ENCODE measurements at places on chromosomes 6 and 20.

DNA sequence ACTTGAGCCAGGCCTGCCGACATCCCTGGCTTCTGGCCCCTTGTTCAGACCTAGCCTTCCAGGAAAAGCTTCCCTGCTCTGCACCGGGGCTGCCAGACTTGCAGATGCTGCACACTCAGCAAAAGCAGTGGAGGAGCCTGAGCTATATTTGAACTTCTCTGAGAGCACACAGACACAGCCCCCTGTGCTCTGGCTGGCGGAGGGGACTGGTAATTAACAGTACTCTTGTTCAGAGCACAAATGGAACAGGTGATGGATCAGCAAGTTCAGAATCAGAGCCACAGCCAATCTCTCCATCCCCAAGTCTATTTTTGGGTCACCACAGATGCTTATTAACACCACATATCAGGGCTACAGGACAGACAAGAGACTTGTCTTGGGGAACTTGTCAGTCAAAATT is 27.6 kb upstream of the RIMS4 start:
- no peak for DNase-seq

DNA sequence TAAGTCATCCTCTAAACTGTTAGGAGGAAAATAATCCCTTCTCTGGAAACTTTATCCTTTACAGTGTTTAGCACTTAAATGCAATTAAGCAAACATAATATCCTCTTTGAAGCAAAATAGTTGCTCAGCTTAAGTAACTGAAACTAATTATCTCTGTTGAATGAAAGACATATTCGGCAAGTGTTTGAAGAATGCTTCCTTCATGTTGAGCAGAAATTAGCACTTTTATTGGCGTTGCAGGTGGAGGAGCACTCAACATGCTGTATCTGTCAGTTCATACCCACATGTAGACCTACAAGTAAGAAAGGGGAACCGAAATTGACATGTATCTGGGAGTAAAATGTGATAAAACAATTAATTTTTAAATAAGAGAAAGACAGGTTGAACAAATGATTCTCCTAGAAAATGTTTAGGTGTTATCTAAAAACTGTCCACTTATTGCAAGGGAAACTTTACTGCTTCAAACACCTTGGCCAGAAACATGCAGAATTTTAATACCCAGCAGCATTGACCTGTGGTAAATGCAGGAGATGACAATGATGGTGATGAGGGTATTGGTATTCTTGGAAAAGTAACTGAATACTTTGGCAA is 987.0 kb upstream of the MAP3K7 start:
- no peak for DNase-seq

DNA sequence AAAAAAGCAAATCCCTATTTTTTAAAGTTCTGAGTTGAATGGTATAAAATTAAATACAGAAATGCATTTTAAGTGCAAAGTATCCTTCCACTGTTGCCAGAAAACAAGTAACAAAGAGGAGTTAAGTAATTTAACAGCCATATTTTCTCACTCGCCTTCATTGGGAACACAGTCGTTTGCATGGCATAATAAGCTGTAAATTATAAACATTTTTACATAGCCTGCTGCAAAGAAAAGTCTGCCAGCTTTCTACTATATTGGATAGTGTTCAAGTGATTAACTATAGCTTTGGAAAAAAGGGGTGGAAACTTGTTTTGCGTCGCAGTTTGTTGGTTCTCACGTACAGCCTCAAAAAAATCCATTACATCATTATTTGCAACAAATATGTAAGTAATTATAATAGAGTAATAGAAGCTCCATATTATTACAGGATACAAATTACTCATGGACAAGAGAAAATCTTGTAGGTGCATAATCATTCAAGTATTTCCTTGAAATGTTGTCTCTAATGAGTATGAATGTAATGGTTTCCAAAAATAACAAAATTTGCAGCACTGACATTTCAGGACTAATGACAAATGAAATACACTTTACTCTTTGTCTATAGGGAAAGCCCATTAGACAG is 139.3 kb downstream of the PDSS2 start:
- DNase-seq, result no peak

DNA sequence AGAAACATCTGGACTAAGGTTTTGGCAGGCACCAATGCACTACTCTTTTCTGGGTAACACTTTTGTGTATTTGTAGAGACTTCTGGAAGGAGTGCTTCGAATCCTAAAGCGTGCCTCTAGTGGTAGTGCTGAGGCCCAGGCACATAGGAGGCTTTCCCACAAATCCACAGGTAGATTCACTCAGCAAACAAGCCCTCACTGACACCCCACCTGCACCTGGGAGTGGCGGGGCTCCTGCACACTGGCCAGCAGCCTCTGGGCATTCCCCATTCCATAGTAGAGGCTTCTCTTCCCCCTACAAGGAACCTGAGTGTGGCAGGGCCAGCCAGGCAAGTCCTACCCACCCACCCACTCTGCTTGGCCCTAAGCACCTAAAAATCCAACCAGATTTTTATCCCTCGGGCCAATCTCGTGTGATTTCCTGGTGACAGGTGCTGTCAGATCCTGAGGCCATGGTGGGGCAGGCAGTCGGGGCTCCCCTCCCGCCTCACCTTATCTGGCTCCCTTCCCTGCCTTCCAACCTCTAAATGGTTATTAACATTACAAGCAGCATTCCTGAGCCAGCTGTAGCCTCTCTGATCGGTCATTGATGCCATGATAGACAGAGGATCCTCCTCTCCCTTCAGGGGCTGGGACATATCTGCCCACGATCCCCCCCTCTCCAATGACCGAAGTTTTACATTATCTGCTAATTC is 82.4 kb downstream of the SLC2A10 start:
- no peak for DNase-seq

DNA sequence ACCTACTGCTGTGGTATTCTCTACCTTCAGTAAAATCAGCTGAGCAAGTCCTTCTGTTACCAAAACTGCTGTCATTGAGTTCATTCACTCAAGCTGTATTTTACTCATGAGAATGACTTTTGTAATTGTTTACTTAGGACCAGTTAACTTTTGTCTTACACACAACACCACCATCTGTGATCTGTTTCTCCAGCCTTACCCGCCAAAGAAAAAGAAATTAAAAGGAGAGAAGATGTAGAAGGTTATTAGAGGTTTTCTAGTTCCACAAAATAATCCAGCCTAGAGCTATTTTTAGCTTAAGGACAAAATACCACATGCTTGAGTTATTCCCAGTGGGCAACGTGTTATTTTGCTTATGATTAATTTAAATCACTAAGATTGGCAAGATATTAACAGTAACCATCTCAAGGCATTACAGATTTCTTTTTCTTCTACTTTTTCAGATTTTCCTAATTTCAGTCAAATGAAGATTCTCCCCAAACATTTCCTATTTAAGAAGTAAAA is 38.2 kb downstream of the FAM8A1 start:
- no peak for DNase-seq

GRCh38 chr20:15030826-15031225 is 693.4 kb upstream of the FLRT3 start:
- DNase-seq, result no peak

DNA sequence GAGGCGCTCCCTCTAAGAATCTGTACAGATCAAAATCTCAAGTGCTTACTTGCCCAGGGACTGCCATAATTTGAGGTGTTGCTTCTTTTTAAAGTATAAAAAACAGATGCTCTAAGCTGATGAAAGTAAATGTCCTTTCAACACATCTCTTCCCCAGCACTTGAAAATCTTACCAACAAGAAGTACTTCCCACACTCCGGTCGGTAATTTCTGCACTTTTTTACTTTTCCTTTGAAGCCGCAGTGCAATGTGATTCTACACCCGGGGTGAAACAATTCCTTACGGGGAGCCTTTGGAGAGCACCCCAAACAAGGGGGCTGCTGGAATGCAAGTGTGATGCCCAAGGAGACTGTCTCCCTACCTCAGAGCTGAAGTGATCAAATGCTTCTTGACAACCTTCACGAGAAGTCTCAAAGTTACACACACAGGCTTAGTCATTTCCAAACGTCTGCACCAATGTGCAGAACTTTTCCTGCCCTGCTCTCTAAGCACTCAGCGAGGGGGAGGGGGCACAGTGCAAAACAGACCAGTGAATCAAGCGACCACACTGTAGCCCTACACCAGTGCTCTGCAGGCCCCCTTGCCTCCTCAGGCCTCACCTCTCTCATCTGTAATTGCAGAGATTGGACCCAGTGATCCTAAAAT is 56.7 kb downstream of the ATXN1 start:
- no peak for DNase-seq

- DNase-seq, result no peak
Observed at GRCh38 chr6:38460186-38460585, 179.5 kb downstream of the BTBD9 start.

- no peak for DNase-seq
Observed at GRCh38 chr6:147201885-147202515, 2.2 kb upstream of the STXBP5 start.

- no peak for DNase-seq
Observed at GRCh38 chr6:106981926-106982325, 7.4 kb upstream of the CD24 start.

DNA sequence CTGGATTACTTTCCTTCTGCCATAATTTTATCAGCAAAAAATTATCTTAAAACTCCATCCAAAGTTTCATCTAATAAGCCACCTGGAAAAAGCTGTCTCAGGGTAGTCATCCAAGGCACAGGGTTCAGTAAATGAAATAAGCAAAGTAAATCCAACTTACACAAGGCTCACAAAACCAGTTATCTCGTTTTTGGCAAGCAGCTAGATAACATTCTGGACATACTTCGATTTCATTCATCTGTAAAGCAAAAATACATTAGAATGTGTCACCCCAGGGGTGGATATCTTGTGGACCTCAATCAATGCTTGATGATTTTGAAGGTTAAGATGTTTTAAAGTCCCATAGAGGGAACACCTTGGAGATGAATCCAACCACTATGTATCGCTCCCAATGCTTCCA is 73.1 kb downstream of the ZMYND8 start:
- no peak for DNase-seq

DNA sequence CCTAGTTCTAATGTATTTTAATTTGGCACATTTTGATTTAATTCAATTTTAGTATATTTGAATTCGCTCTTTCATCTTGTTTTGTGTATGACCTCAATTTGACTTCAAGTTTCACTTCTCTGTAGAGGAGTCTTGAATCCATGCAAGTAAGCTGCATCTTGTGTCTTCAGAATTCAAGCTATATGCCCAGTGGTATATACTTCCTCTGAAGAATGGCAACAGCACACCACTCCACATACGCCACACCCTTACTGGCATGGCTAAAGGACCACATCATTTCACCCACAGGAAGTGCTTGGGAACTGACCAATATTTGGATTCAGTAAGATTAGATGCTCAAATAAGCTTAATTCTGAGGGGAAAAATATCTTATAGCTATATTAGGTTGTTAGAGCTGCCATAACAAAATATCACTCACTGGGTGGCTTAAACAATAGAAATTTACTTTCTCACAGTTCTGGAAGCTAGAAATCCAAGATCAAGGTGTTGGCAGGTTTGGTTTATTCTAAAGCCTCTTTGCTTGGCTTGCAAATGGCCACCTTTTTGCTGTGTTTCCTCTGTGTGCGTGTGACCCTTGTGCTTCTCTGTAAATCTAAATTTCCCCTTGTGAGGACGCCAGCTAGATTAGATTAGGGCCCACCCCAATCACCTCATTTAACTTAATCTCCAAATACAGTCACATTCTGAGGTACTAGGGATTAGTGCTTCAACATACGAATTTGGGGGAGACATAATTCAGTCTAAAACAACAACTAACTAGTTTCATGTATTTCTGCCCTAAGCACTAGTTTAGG is 2.8 kb upstream of the ASF1A start:
- DNase-seq, result no peak

DNA sequence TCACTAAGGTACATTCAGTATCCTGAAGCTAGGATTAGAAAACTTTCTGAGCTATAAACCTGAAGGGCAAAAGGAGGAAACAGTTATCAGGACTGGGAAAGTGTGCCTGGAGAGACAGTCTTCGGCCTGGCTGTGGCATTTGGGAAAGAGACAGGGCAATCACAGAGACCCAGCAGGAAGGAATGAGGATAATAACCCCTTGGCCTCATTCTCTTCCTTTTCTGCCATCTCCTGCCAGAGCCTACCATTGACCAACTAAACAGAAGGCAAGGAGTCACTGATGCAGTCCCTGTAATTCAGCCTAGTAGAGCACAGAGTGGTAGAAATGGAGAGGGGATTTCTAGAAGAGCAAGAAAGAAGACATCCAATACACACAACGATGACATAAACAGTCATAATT is 359.4 kb downstream of the HDGFL1 start:
- DNase-seq, result no peak

GRCh38 chr6:136262940-136263339 is 12.8 kb upstream of the MTFR2 start:
- no peak for DNase-seq

DNA sequence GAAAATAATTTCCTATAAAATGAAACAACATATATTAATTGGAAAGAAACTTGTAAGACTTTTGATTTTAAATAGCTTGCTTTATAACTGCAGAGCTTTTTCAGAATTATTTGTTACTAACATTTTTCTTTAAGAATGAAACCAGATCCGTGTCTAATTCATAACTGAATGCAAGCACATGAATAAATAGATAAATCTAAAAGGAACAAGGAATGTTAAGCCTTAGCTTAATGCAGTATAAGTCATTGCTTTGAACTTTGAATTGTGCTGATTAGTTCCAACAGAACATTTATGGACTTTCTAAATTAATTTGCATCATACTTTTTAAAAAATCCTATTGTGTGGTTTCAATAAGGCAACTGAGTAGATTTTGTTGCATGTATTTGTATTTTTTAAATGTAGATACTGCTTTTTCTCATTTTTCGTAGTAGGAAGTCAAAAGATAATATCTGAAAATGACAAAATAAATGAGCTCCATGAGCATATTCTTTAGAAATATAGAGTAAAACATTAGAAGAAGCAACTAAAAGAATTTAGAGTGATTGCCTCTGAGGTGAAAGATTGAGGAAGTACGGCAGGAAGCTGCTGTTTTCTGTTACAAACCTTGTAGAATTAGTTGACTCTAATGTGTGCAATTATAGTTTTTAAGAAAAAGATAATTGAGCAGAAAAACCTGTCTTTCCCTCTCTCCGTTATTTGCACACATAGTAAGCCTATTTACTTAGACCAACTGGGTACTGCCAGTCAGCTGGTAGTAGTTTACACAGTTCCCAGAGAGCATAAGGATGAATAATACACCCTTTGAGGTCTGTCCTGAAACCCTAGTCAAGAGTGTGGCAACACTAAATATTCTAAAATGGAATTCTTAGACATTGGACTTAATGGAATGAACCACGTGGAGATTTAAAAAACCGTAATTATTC is 32.6 kb upstream of the SLC35D3 start:
- no peak for DNase-seq

GRCh38 chr6:29466241-29466640 is 9.3 kb downstream of the OR2H1 start:
- no peak for DNase-seq

DNA sequence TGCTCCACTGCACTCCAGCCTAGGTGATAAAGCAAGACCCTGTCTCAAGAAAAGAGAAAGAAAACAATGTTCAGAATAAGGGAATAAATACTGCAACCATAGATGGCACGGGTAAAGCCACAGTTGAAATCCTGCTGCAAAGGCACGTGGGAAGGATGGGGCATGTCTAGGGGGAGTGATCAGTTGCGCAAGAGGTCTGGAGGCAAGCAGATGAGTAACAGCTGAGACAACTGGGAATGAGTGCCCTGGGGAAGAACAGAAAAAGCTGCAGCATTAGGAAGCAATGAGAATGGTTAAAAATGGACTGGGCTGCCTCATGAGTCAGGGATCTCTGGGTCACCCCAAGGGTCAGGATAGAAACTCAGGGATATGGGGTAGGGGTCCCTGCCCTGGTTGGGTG is 96.3 kb downstream of the GMPR start:
- DNase-seq, result no peak

GRCh38 chr6:158817728-158818580 is 1.2 kb downstream of the EZR start:
- peak; percentile 60 for DNase-seq

GRCh38 chr6:25017932-25018567 is 82.3 kb upstream of the RIPOR2 start:
- peak; percentile 71 for DNase-seq

GRCh38 chr6:3363296-3364025 is 93.4 kb downstream of the SLC22A23 start:
- DNase-seq, result no peak
